ENCODE measurements at places on chromosomes 2 and 18. TPM values are rescaled to one million over a fixed set of nuclear protein-coding genes. Genes with fewer than 3 reads are reported as not detected.

GRCh38 chr2:134169788-134170187, 84.1 kb upstream of the MGAT5 start:
- H3K27me3 ChIP-seq = no peaks in the 10 kb centered on the region
- no peak overlapping the region for H3K4me3 ChIP-seq
- H3K4me1 ChIP-seq = no peaks in the 10 kb centered on the region
- DNase-seq = no peak
- H3K27ac ChIP-seq = no peak overlapping the region

- H3K4me1 ChIP-seq = no peaks in the 10 kb centered on the region
- H3K4me3 ChIP-seq = no peak overlapping the region
- H3K36me3 ChIP-seq = peaks cover 18% of the 10 kb centered on the region
- DNase-seq = no peak
- H3K27ac ChIP-seq = no peak overlapping the region
- H3K27me3 ChIP-seq = no peaks in the 10 kb centered on the region
Measured at GRCh38 chr18:36672437-36673344, 156.1 kb downstream of the TPGS2 start.

GRCh38 chr2:186426153-186427016, 59.7 kb upstream of the ZC3H15 start:
- no peaks in the 10 kb centered on the region for H3K4me1 ChIP-seq
- H3K27me3 ChIP-seq = no peaks in the 10 kb centered on the region
- no peak overlapping the region for H3K4me3 ChIP-seq
- no peak overlapping the region for H3K27ac ChIP-seq

GRCh38 chr2:29262681-29263260, 147.6 kb downstream of the CLIP4 start:
- no peaks in the 10 kb centered on the region for H3K27me3 ChIP-seq
- no peak for DNase-seq
- H3K27ac ChIP-seq = no peak overlapping the region
- no peaks in the 10 kb centered on the region for H3K36me3 ChIP-seq
- no peak overlapping the region for H3K4me3 ChIP-seq

DNA sequence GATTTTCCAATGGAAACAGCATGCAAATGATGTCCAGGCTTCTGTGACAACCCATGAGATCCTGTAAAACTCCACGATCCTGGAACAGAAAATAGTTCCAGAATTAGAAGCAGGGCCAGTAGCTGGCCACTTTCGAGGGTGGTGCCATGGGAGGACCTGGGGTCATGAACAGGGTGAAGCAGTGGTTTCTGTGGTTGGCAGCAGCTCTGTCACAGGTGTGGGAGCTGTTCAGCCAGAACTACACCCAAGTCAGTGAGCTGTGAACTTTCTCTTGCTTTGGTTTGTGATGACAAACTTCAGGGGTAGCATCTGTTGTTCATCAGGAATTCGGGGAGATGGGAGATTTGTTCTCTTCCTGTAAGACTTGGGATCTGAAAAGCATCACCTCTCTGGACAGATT, 314.4 kb upstream of the NT5C1B start:
- no peaks in the 10 kb centered on the region for H3K36me3 ChIP-seq
- H3K27me3 ChIP-seq = no peaks in the 10 kb centered on the region
- no peak for DNase-seq

- no peak overlapping the region for H3K27ac ChIP-seq
- no peak overlapping the region for H3K4me3 ChIP-seq
- DNase-seq = no peak
- peaks cover 5% of the 10 kb centered on the region for H3K36me3 ChIP-seq
- no peaks in the 10 kb centered on the region for H3K4me1 ChIP-seq
Measured at GRCh38 chr2:197052356-197052755, 125.8 kb upstream of the PGAP1 start.

GRCh38 chr2:33909945-33910695, 311.0 kb upstream of the FAM98A start:
- DNase-seq = no peak
- H3K4me3 ChIP-seq = no peak overlapping the region

GRCh38 chr18:8373486-8373885, 235.8 kb upstream of the RAB12 start:
- no peak for DNase-seq
- H3K36me3 ChIP-seq = no peaks in the 10 kb centered on the region
- H3K4me1 ChIP-seq = no peaks in the 10 kb centered on the region
- H3K27ac ChIP-seq = no peak overlapping the region

GRCh38 chr2:233800208-233800607, 22.1 kb downstream of the MROH2A start:
- no peaks in the 10 kb centered on the region for H3K27me3 ChIP-seq
- no peaks in the 10 kb centered on the region for H3K36me3 ChIP-seq
- H3K27ac ChIP-seq = no peak overlapping the region
- no peak for DNase-seq
- H3K4me1 ChIP-seq = no peaks in the 10 kb centered on the region

GRCh38 chr2:162082036-162082435, 8.0 kb upstream of the DPP4 start:
- DNase-seq = no peak
- H3K4me1 ChIP-seq = peaks cover 8% of the 10 kb centered on the region
- H3K4me3 ChIP-seq = no peak overlapping the region
- no peaks in the 10 kb centered on the region for H3K27me3 ChIP-seq
- H3K27ac ChIP-seq = no peak overlapping the region

DNA sequence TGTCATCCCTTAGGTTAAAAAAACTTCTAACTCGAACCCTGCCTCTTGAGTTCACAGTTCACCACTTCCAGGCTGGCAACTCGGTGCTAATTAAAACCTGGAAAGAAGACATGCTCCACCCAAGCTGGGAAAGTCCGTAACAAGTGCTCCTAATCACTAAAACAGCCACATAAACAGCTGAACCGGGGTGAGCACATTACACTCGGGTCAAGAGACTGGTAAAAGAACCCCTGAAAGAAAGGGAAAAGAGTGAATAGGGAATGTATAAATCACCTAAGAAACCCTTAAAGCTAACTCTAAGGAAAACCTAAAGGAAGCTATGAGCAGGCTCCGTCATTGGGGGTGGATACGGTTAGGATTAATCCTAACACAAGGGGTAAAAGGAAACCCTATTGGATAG, 102.0 kb downstream of the HIBCH start:
- peaks cover 2% of the 10 kb centered on the region for H3K36me3 ChIP-seq
- no peak overlapping the region for H3K4me3 ChIP-seq
- H3K27me3 ChIP-seq = no peaks in the 10 kb centered on the region

- no peak overlapping the region for H3K27ac ChIP-seq
- peaks cover 12% of the 10 kb centered on the region for H3K4me1 ChIP-seq
- H3K36me3 ChIP-seq = no peaks in the 10 kb centered on the region
- H3K4me3 ChIP-seq = no peak overlapping the region
- DNase-seq = no peak
- H3K27me3 ChIP-seq = no peaks in the 10 kb centered on the region
Measured at GRCh38 chr2:30336978-30337841, 105.9 kb downstream of the LBH start.

- H3K27me3 ChIP-seq = no peaks in the 10 kb centered on the region
- H3K4me1 ChIP-seq = peaks cover 15% of the 10 kb centered on the region
- no peaks in the 10 kb centered on the region for H3K36me3 ChIP-seq
- no peak overlapping the region for H3K27ac ChIP-seq
- H3K4me3 ChIP-seq = no peak overlapping the region
- no peak for DNase-seq
Measured at GRCh38 chr2:76749858-76750257, 772.3 kb downstream of the LRRTM4 start.

- peaks cover 11% of the 10 kb centered on the region for H3K4me1 ChIP-seq
- DNase-seq = no peak
- H3K4me3 ChIP-seq = no peak overlapping the region
- H3K36me3 ChIP-seq = no peaks in the 10 kb centered on the region
Measured at GRCh38 chr18:11859903-11860407, 8.7 kb downstream of the CHMP1B start.

DNA sequence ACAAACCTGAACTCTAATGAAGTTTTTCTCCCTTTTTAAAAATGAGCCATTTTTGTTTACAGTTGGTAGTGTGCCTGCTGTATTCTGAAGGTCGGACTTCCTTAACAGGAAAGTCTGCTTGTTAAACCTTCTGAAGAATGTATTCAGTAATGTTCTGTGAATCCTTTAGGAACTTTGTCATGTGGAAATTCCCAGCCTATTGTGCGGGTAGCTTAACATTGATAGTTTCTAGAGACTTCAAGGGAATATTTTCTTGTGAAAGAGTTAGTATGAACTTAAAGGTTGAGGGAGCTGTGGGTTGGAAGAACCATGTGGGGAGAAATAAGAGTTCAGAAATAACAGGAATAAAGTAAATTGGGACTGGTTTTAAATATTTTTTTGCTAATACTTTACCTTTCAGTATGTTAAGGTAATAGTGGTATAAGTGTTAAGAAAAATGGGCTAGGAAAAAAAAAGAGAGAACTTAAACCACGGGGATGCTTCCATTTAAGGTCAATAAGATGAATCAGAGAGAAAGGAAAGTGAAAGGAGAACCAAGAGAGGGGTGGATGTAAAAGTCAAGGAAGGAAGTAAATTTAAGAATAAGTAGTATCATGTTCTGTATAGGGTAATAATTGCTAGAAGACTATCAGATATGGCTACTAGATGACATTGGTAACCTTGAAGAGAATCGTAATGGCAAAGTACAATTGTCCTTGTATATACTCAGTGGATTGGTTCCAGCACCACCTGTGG, 90.5 kb downstream of the PMS1 start:
- no peaks in the 10 kb centered on the region for H3K27me3 ChIP-seq
- H3K4me3 ChIP-seq = no peak overlapping the region
- H3K27ac ChIP-seq = no peak overlapping the region
- no peaks in the 10 kb centered on the region for H3K4me1 ChIP-seq

- H3K4me1 ChIP-seq = peaks cover 14% of the 10 kb centered on the region
- no peak overlapping the region for H3K4me3 ChIP-seq
- H3K36me3 ChIP-seq = no peaks in the 10 kb centered on the region
- no peaks in the 10 kb centered on the region for H3K27me3 ChIP-seq
Measured at GRCh38 chr2:23900541-23901322, 26.2 kb downstream of the ATAD2B start.

GRCh38 chr2:109352898-109353689, 224.1 kb downstream of the SH3RF3 start:
- no peaks in the 10 kb centered on the region for H3K36me3 ChIP-seq
- DNase-seq = no peak
- no peak overlapping the region for H3K27ac ChIP-seq
- H3K27me3 ChIP-seq = no peaks in the 10 kb centered on the region

GRCh38 chr2:168819829-168820489, 17.5 kb downstream of the NOSTRIN start:
- H3K27me3 ChIP-seq = no peaks in the 10 kb centered on the region
- H3K36me3 ChIP-seq = no peaks in the 10 kb centered on the region
- peak; percentile 15 for DNase-seq
- H3K4me3 ChIP-seq = no peak overlapping the region

- H3K4me3 ChIP-seq = no peak overlapping the region
- H3K36me3 ChIP-seq = no peaks in the 10 kb centered on the region
- DNase-seq = no peak
- no peaks in the 10 kb centered on the region for H3K27me3 ChIP-seq
Measured at GRCh38 chr18:32974421-32975162, 201.8 kb upstream of the KLHL14 start.

DNA sequence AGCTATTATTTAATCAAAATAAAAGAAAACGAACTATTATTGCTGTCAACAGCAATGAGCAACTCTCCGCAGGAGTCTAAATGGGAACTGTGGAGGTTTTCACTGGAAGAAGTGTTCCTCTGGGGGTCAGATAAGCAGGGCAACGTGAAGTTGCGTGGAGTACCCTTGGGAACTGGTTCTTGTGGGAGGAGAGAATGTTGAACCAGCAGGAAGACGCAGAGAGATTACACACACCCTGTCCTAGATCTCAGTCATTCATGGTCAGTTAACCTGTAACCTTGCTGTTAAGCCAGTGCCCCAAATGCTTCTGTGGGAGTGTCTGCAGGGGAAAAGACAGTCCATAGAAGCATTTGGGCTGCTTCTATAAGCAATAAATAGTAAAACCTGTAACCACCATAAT, 20.4 kb upstream of the CABLES1 start:
- H3K27ac ChIP-seq = no peak overlapping the region
- no peak for DNase-seq
- H3K36me3 ChIP-seq = no peaks in the 10 kb centered on the region
- H3K27me3 ChIP-seq = no peaks in the 10 kb centered on the region

DNA sequence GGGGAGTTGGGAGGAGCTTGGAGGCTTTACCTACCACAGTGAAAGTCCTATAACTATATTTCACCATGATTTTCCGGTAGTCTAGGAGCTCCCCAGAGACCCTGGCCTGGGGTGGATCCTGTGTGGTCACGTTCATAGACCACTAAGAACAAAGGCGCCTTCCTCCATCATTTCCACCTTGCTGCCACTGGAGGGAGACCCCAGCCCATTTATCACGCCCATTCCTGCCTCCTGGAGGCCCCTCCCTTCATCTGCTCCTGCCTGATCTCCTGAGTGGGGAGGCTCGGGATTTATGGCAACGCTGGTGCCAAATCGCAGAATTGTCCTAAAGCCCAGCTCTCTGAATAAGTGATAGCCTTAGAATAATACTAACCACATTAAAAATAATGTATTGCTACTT, 507.6 kb upstream of the SPHKAP start:
- H3K36me3 ChIP-seq = no peaks in the 10 kb centered on the region
- H3K4me3 ChIP-seq = no peak overlapping the region
- no peaks in the 10 kb centered on the region for H3K27me3 ChIP-seq
- DNase-seq = peak; percentile 80

DNA sequence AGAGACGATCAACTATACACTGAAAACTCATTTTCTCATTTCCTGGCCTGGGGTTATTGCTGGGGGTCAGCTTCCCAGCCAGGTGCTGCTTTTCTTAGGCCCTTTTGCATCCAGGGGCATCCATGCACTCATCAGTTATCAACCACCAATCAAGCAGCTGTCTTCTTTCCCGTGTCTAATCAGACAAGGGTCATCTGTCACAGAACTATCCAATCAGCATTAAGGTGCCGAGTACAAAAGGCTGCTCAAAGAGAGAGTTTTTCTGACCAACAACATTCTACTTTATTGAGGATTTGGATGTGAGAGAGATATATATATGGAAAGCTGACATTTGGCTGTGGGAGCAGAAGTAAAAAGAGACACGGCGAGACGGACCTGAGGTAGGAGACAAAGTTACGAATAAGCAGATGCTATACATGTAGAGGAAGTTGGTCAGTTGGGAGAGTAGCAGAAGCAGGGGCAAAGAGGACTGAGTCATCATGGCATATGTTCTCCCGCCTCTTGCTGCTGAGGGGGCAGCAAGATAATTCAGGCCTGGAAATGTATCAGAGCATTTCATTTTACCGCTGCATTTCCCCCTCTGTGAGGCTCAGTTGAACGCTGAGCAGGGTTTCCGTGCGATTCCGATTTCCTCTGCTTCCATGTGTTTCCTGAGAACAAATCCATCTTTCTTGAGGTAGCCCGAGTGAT, 129.3 kb downstream of the NUP35 start:
- H3K4me3 ChIP-seq = no peak overlapping the region
- no peaks in the 10 kb centered on the region for H3K36me3 ChIP-seq
- H3K27me3 ChIP-seq = no peaks in the 10 kb centered on the region
- H3K4me1 ChIP-seq = no peaks in the 10 kb centered on the region
- DNase-seq = no peak

- no peaks in the 10 kb centered on the region for H3K36me3 ChIP-seq
- no peaks in the 10 kb centered on the region for H3K27me3 ChIP-seq
- DNase-seq = no peak
Measured at GRCh38 chr2:181393472-181393871, 63.7 kb upstream of the ITGA4 start.

The MAPRE3 gene
- 6.2 TPM for total RNA-seq

The KCNJ13 gene
- 21.9 TPM for total RNA-seq

The TEX44 gene
- not detected for total RNA-seq

The MAP3K19 gene
- total RNA-seq = not detected

The PRSS56 gene
- not detected for total RNA-seq

The COL3A1 gene
- total RNA-seq = 0.22 TPM

The ONECUT2 gene
- 0.15 TPM for total RNA-seq

The GAREM1 gene
- total RNA-seq = 5.1 TPM

The MBP gene
- total RNA-seq = 0.64 TPM

The SDC1 gene
- total RNA-seq = 27.5 TPM

The CREG2 gene
- not detected for total RNA-seq

The CFLAR gene
- total RNA-seq = 10.9 TPM

The CROCC2 gene
- not detected for total RNA-seq

The WNT10A gene
- total RNA-seq = not detected
